ENCODE measurements at places on chromosomes 2 and 18.

- DNase-seq, result no peak
These were observed 49.7 kb downstream of the STAT1 start for GRCh38 chr2:190964170-190964795.

GRCh38 chr18:74957588-74958224 lies 251.2 kb downstream of the PTGR3 start:
- DNase-seq, result no peak

- no peak for DNase-seq
These were observed 7.6 kb upstream of the ADAM23 start for GRCh38 chr2:206435742-206436141.

DNA sequence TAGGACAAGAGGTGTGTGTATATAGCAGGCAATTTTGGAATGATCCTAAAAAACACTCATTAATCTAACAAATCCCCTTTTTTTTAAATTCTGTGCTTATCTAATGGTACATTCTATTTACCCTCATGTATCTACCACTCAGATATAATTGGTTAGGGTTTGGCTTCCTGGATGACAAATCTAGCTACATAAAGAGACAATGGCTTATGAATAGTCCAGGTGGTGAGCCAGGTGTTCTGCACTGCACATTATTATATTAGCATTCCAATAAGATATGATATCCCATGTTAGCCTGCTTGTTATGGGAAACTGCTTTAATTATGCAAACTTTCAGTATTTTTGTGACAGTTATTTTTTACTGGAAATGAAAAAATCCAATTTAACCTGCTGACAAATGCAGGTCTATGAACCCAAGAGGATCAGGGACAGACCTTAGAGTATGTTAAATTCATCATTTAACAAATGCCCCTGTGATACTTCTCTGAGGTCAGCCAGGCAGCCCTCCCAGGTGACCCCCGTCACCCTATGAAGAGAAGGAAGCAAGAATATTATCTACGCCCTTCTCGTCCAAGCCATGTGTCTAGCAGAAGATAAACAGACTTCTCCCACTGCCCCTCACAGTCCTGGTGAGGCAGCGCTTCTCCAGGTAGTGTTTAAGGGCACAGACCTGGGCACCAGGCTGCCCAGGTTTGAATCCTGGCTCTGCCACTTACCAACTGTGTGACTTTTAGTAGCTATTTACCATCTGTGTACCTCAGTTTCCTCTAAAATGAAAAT lies 83.0 kb downstream of the ADD2 start:
- DNase-seq, result no peak

- no peak for DNase-seq
These were observed 370 bp upstream of the EFEMP1 start for GRCh38 chr2:55923982-55924321.

DNA sequence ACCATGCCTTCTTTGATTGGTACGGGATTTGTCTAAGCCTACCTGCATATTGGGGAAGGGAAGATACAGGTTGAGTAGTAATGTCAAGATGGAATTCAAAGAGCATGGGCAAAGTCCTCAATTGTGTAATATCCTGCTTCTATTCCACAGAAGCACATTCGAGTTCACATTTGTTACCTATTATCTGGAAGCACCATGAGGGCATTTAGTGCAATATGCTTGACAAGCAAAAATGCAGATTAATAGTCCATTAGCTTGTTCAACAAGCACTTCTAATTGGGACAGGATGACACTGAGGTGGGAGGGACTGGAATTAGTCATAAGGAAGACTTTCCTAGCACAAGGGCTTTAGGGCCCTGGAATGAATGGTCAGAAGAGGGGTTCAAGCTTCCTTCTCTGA lies 40.5 kb downstream of the MYO5B start:
- no peak for DNase-seq

DNA sequence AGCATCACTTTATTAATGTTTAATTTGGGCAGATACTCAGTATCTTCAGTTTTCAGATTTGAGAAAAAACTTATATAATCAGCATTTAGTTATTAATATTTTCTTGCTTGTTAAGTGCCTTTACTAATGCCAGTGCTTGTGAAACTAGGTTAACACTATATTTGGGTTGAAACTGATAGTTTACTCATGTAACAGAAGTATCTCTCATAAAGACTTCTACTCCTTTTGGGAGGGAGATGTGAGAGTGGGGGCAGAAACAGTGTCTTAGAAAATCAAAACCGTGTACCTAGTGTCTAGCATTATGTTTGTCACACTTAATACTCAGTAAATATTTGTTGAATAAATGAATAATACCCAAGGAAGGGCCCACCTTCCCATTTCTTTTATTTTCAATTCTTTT lies 129.5 kb downstream of the MSTN start:
- DNase-seq, result no peak

DNA sequence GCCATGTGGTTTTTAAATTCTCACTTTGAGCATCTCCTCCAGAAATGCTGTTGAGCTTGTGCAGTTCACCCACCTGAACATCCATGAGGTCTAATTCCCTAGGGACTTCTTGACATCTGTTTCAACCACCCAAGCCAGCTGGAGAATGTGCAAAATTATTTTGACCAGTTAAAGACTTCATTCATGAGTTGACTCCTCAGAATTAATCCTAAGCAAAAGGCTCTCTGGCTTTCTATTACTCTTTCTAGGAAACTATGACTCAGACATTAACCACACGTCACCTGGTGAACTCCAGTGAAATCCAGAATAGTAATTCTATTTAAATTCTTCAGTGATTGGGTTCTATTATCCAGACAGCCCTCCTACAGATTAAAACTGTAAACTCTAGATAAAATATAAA lies 247.5 kb downstream of the NBAS start:
- DNase-seq, result no peak

DNA sequence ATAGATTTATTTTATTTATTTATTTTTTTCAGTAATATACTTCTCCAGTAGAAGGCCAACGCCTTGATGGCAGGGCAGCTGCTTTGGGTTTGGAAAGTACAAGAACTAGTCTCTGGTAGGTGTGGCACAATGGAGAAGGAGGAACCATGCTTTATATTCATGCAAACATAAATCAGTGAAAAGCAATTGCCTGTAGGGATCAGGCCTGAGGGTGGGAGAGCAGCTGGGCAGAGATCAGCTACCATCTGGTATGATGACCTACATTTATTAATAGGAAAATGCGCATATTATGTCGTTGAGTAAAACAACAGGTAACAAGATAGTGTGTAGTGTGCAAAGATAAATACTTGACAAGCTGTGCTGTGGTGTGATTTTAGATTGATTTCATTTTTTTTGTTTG lies 120.4 kb upstream of the TLK1 start:
- no peak for DNase-seq

DNA sequence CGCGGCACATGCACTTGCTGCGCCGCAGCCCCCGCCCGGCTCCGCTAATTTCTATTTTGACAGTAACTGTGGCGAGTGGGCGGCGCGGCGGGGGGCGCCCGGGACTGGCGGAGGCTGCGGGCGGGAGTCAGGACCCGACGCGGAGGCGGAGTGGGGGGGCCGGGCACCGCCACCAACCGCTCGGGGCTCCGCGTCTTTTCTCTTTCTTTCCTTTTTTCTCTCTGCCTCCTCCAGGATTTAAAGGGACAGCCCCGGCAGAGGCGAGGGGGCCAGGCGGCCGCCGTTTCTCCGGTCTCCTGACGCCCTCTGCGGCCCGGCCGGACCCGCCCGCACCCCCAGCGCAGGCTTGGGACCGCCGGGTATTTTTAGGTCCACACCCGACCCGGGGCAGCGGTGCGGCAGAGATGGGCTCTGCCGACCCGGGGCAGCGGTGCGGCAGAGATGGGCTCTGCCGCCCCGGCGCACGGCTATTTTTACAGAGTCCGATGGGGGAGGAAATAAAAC lies 460 bp upstream of the ZBTB7C start:
- DNase-seq, result no peak

All from stimulated activated CD8-positive, alpha-beta memory T cell treated with anti-CD3 and anti-CD28 coated beads, Interleukin-4, amount 100 ng/mL, for 24 hours (primary cell).